ENCODE measurements at places on chromosomes 1 and 21.

DNA sequence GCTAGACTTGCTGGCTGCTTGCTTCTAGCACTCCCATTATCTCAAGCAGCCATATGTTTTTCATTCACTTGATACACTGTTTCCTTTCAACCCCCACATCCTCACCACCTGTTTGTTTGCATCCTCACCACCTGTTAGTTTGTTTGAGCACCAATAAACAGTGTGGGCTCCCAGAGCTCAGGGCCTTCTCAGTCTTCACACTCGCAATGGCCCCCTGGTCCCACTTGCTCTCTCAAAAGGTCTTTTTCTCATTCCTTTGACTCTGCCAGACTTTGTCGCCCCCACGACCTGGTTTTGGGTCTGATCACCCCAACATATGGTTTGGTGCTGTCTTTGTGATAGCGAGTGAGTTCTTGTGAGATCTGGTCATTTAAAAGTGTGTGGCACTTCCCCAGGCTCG is 6.2 kb upstream of the PADI4 start:
- no peak for DNase-seq

GRCh38 chr1:246647513-246647912 is 76.7 kb upstream of the SCCPDH start:
- DNase-seq: no peak

GRCh38 chr1:43711049-43711448 is 3.7 kb downstream of the ST3GAL3 start:
- no peak for DNase-seq

- no peak for DNase-seq
Observed at GRCh38 chr1:212596798-212597197, 11.8 kb upstream of the ATF3 start.

- DNase-seq: no peak
Observed at GRCh38 chr1:55696181-55696754, 481.1 kb upstream of the USP24 start.

DNA sequence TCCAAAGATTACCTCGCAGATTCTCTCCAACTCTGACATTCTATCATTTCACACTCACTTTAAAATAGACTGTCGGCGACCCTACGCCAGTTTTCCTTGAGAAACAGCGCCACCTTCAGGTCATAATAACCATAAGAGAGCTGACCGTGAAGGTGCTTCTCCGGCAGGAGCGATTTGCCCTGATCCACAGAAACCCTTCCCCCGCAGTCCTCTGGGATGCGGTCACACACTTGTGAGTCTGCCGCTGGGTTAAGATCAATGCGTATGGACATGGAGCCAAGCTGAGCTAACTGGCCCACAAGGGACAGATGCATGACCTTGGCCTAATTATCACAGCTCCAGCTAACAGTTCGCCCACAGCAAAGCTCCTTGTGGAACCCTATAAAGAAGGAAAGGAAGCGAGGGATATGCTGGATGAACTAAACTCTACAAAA is 32.8 kb upstream of the IFNAR2 start:
- no peak for DNase-seq

DNA sequence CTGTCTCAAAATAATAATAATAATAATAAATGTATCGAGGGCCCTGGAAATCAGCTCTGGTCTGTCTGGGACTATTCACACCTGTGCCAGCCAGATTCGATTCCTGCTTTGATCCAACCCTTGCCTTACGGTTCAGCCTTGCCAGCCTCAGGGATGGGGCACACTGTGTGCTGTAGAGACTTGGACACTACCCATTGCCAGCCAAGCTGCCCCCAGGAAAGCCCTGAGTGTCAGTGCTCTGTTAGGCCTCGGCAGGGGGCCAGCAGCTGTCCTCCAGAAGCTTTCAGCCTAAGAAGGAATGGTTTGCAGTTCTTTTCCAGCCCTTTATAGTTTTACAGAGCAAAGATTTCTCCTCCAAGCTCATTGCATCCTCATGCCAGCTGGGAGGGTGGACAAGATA is 96.2 kb upstream of the RUNX3 start:
- no peak for DNase-seq

Measured in mesenteric fat pad (tissue), 1 donor.